ENCODE measurements at places on chromosomes 7 and 10.

- DNase-seq = no peak
These were observed 9.6 kb upstream of the DMBT1 start for GRCh38 chr10:122550983-122551382.

DNA sequence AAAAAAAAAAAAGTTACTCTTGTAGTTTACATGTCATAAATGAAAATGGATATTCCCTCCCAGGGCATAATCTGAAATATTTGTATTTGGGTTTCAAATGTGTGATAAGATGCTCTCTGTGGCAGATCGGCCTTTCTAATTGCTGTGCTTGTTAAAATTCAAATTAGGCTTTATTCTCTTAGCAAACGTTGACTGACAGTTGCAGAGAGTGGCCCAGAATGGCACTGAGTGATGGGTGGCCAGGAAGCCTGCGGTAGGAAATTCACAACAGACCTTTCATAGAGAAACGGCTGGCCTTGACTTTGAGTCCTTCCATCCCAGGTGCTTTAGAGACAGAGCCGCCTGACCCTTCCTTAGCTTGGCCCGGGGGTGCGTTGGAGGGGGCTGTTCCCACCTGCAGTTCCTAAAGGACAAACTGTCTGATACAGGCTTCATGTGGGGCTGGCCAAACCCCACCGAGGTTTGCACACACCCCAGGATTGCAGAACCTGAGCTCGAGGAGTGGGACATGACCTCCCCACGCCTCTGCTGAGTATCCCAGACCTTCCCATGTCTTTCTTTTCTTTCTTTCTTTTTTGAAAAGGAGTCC is 152.7 kb downstream of the CUX1 start:
- DNase-seq = no peak

- DNase-seq = no peak
These were observed 158.5 kb downstream of the HERPUD2 start for GRCh38 chr7:35536396-35536826.

DNA sequence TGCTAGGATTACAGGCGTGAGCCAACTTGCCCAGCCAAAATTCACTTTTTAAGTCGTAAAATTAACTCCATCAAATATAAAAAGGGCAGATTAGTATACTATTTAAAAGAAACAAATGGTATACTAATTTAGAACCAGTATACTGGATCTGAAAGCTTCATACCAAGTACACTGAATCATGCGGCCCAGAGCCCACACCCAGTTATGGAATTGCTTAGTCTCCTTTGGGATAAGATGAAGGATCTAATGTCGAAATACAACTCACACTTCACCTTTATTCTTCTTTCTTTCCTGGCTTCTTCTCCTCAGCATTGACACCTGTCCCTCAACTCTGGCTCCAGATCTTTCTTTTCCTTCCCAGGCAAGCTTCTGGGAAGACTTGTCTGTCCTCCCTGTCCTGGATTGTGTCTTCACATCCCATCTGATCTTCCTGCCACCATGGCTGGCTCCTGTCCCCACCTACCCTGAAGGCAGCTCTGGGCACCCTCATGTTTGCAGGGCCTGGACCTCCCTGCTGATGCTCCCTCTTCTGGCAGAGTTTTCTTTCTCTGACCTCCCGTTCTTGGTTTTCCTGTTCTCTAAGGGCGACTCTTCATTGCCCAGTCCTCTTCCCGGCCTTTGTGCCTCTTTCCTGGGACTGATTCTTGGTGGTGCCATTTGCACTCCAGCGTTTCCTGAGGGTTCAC is 57.8 kb upstream of the CTBP2 start:
- DNase-seq = peak; percentile 11

- no peak for DNase-seq
These were observed 5.3 kb downstream of the PTPN12 start for GRCh38 chr7:77542409-77542808.

DNA sequence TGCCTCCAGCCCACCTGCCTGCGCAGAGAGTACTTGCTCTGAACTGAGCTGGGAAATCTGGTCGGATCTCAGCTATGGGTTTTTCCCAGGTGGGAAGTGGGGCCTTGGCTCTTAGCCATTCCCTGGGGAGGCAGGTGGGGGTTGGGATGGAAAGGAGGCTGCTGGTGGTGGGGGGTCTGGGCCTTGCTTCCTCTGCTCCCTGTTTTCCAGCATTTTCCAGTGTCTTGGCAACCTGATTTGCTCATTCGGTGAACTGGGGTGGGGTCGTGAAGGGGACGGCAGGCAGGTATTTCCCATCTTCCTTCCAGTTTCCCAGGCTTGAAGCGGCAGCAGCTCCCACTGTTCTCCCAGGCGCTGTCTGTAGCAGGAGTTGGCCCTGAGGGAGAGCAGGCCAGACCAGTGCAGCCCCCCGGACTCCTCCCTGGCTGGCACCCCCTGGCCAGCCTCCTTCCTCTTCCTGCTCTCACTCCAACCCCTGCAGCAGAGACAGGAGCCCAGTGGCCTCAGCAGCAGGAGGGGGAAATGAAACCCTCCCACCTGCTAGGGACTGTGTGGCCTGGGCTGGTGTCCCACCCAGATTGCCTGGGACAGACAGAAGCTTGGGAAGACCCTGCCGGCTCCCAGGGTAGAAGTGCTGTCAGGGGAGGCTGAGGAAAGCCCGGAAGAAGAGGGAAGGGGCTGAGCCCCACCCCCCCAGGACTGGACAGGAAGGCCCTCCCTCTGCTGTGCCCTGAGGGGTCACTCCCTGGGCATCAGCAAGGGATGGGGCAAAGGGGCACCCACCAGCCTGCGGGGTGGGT is 6.6 kb downstream of the TRIM8 start:
- DNase-seq = no peak

DNA sequence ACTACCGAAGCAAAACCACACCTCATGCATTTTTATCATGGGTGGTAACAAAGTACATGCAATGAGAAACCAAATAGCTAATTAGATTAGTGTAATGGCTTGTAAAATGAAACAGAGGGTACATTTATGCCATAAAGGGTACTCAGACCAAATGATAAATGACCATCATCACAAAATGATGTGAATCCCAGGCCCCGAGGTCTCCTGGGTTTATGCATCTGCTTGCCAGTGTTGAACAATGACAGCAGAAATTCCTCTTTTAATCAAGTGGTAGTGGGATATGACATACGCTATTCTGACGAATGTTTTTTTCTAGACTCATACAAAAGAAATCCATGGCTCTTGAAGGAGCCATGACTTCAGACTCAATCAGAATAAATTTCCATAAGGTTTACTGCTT is 249.5 kb upstream of the SLC26A5 start:
- DNase-seq = no peak

DNA sequence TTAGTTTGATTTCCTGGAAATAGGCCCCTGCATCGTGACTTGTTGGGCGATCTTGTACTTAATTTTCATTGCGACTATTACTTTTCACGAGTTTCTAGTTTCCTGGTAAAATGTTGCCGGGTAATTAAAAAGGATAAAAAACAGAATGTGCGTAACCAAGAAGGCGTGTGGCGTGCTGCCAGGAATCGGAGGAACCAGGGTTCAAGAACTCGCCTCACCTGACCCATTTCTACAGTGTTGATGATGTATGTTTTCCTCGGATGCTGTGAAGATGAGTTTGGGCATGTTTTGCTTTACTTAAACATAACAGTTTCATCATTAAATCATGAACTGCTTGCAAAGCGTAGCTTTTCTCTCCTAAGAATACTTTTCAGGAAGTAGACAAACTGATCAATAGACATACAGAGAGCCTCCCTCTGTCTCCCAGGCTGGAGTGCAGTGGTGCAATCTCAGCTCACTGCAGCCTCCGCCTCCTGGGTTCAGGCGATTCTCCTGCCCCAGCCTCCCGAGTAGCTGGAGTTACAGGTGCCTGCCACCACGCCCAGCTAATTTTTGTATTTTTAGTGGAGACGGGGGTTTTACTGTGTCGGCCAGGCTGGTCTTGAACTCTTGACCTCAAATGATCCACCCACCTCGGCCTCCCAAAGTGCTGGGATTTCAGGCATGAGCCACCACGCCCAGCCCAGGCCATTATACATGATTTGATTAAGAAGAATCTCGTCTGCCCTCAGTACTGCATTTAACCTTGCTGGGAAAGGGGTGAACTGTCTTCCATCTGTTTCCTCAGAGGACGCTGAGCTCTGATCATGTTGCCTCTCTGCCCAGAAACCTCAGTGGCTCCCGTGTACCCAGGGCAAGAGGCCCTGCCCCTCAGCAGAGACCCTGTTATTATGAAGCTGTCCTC is 9.1 kb downstream of the FOXK1 start:
- no peak for DNase-seq

GRCh38 chr10:89792187-89792586 is 90.8 kb downstream of the KIF20B start:
- no peak for DNase-seq

GRCh38 chr7:154256150-154256549 is 204.0 kb downstream of the DPP6 start:
- DNase-seq = no peak

- DNase-seq = peak; percentile 72
These were observed 631.9 kb upstream of the ANKRD30A start for GRCh38 chr10:36493516-36493880.

DNA sequence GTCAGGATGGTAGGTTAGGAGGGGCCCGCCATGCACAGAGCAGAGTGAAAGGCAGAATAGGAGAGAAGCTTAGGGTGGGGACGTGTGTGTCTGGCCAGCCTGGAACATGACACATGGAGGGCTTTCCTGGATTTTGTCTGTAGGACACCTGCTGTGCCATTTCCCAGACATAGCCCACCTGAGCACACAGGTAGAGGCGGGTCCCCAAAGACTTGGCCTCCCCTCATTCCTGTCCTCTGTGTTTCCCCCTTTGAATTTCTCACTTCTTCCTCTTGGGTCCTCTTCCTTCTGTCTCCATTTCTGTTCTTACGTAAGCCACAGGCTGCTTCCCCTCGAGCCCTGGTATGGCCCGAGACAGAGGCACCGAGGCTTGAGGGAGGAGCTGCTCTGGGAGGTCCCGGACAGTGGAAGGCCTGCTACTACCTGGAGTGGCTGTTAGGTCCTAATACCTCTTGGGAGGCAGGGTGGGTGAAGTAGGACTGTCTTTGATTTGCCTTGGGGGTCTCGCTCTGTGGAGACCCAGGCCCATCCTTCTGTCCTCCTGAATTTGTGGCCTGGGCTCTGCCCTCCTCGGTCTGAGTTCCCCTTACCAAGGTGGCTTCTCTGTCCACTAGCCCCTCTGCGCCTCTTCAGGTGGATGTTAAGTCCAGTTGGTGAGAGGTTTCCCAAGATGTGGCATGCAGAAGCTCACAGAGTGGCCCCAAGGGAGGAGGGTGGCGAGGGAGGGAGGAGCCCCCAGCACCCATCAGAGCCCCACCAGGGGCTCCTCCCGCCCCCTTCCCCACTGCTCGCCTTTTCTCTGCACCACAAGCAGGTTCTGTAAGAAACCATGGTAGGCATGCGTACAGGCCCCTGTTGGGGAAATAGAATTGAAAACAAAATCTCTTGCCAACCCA is 5.5 kb downstream of the ZNF775 start:
- DNase-seq = no peak

DNA sequence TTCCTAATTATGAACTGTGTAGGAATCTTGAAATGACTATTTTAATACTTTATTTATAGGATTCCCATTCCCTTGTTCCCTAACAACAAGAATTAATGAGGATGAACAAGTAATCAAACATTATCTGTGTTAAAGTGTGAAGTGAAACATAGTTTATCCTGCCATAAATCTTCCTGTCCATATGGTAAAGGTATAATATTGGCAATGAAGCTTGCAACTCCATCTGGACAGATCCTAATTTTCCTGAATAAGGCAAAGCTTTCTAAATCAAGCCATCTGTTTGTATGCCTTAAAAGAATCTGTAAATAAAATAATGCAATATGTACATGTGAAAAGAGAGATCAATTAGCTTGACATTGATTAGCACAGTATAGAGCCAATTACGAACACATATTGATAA is 529.0 kb downstream of the ANKRD7 start:
- no peak for DNase-seq

DNA sequence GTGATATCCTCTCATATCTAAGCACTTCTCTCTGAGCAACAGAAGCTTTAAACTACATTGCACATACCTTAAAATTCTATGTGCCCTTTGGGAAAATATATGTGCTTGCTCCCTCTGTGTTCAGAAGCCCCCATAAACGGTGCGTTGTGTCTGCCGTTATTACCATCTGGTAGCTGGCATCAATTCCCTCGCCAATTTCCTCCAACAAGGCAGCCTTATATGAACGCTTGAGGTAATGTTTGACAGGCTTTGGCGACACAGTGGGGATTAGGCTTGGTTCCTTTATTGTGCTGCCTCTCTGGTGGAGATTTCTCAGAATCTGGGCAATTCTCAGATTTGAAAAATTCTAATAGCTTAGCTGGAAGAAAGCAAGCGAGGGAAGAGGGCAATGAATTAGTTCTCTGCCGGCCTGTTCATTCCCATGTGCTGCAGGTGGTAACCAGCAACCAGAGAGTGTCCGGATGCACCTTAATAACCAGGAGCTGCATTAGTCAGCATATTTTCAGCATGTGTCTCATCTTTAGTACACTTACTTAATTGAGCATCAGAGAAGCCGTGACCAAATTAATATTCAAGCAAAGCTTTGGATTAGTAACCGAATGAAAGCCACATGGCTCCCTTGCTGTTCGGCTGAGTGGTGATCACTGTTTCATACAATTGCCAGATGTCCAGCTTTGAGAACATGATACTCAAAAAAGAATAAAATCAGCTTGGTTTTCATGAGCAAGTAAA is 7.3 kb upstream of the PPP1R17 start:
- no peak for DNase-seq

- no peak for DNase-seq
These were observed 80.7 kb downstream of the UBE2H start for GRCh38 chr7:129872054-129872453.

- no peak for DNase-seq
These were observed 226.5 kb downstream of the RPS24 start for GRCh38 chr10:78260141-78260540.

- no peak for DNase-seq
These were observed 193.8 kb upstream of the PHYHIPL start for GRCh38 chr10:58982470-58983239.

GRCh38 chr7:159238541-159238940 is 93.9 kb upstream of the VIPR2 start:
- no peak for DNase-seq

DNA sequence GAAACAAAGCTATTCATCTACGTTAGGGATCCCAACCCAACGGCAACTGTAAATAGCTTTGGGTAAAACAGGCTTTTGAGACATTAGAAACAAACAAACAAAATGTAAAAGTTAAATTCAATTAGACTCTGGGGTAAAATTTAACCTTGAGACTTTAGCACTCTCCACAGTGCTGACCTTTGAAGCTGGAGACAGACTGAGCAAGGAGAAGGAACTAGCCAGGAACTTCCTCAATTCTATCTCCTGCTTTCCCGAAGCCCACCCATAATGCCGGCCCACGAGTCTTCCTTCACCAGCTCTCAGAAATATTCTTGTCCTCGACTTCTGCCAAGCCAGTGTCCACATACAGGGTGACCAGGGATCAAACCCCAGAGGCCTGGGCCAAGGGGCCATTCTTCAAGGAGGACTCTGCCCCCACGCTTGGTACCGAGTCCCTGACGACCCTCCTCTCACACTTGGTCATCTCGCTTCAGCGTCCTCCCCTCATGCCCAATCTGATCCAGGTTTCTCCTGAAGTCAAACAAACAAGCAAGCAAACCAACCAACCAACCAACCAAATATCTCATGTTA is 114.1 kb downstream of the HIPK2 start:
- DNase-seq = no peak
